Heart left ventricle (tissue), 16 donors: ENCODE measurements at places on chromosomes 12 and 14.

DNA sequence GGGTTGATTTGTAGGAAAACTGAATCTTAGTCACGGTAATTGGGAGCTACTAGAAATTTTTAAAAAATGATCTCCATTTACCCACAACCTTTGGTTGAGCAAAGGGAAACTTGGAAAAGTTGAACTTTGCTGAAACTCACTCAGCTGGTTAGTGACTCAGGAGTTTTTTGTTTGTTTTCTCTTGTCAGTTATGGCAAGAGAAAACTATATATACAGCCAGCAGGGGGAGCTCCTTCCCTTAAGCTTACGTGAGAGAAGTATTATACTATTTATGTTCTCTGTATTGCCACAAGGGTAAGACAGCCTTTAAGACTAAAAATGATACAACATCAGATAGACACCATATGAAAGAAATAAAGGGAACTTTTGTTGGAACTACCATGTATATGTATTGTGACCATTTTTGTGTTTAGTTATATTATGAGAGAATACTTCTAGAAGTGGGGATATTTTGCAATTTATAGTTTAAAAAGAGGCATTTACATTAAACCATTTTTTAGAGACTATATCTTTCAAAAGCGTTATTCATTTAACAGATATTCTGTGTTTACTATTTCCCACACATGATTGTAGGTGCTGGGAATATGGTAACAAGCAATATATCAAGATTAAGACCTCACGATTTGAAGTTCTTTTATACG, 28.1 kb upstream of the TBC1D30 start:
- DNase-seq: no peak

- DNase-seq: no peak
These were observed 923.1 kb upstream of the MDGA2 start for GRCh38 chr14:48598458-48598857.

DNA sequence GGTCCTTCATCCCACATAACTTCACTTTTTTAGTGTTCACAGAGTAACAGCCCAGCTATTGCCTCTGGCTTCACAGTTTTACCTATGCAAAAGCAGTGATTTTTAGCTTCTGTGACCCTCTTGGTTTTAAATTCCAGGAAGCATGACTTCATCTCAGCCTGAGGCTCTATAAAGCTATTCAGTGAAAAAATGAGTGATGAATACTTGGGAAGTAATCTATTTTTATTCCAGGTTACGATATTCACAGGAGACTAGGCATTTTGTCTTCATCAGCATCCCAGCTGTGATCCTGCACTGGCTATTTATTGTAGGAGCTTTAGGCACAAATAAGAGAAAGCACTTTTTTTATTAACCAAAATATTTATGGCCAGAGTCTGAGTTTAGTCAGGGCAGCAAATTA, 164.8 kb downstream of the SNAPC1 start:
- DNase-seq: no peak

GRCh38 chr14:23538785-23539184, 12.8 kb downstream of the ZFHX2 start:
- no peak for DNase-seq

DNA sequence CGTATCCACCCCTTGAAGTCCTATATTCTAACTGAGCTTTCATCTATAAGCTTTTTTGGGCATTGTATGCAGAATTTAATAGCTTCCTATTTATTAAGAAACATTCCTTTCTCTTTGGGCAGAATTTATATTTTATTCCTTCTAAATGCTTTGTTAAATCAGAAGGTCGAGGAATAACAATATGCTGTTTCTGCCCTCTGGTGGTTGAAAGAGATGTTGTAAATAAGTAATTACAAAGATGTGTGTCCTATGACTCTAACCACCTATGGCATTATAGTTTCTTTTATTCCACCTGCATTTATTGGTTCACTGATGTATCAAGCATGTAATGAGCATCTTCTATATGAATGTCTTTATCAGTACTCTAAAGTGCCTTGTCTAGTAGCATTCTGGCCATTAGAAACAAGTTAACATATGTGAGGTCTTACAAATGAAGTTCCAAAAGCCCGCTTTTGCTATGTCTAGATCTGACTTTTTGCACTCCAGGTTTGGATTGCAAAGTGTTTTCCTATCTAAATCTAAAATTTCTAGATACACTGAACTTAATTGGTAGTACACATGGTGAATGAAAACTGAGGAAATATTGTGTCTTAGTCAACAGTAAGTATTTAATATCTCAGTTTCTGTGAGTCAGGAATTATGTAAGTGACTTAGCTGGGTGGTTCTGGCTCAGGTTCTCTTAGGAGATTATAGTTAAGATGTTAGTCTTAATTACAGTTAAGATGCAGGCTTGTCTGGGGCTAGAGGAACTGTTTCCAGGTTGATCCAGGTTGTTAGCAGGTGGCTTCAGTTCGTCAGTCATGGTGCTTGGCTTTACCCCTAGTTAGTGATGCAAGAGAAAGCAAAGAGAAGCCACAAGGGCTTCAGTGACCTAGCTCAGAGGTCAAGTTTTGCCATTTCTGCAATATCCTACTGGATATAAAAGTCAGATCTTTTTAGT, 57.5 kb downstream of the PLEKHA5 start:
- DNase-seq: no peak

DNA sequence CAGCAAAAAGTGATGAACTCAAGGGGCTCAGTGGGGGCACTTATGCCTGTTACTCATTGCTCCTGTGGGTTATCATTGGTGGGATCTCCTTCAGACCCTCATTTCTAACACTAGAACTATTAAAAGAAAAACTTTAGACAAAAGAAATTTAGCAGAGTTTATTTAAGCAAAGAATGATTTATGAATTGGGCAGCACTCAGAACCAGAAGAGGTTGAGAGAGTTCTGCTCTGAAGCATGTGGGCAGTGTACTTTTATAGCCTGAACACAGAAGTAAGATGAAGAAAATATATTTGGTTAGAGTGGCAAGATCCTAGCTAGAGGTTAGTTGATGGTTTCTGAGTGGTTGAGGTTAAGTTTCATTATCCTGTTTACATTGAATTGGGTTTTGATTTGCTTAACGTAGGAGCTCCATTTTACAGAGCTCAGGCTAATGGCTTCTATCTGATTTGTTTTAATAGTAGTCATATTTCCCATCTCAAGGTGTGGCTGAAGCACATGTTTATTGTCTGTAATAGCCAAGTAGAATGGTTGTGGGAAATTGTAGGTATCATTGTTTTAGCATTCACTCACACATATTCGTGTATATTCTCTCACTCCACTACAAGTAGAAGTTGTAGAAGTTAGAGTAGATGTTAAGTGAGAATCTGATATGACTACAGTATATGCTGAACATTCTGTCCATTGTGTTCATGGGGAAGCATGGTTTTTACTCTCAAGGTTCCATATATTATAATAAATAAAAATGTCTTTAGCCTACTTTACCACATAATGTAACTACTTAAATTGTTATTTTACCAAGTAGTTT, 27.6 kb downstream of the LEMD3 start:
- no peak for DNase-seq

- no peak for DNase-seq
These were observed 973.3 kb upstream of the TMEM132C start for GRCh38 chr12:127293507-127294310.

DNA sequence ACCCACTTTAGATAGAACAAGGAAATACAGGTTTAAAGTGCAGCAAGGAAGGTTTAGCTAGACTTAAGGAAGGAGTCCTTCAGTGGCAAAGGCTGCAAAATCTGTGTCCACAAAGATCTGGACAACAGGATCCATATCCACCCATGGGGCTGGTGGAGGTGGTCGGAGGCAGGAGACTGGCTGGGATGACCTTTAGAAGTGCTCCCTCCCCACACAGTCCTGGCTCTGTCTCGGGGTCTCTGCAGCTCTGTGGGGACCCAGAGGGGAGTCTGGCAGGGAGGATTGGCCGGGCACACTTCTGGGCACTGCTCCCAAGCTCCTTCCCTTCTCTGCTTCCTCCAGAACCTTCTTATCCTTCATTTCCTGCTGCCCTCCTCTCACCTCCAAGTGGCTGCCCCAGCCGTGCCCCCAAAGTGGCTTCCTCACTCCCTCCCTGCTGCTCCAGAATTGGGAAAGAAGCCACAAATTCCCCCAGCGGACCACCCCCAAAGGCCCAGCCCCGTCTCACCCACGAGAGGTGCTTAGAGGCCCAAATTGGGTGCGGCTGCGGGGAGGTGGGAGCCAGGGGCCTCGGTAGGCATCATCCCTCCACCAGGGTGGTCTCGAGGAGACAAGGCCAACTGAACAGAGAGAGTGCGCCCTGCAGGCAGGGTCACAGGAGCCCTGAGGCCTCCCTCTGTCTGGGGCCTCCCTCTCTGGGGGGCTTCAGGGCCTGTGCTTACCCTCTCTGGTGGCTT, 21.9 kb upstream of the PGF start:
- DNase-seq: no peak

- no peak for DNase-seq
These were observed 54.0 kb downstream of the PRIMA1 start for GRCh38 chr14:93734086-93734822.

DNA sequence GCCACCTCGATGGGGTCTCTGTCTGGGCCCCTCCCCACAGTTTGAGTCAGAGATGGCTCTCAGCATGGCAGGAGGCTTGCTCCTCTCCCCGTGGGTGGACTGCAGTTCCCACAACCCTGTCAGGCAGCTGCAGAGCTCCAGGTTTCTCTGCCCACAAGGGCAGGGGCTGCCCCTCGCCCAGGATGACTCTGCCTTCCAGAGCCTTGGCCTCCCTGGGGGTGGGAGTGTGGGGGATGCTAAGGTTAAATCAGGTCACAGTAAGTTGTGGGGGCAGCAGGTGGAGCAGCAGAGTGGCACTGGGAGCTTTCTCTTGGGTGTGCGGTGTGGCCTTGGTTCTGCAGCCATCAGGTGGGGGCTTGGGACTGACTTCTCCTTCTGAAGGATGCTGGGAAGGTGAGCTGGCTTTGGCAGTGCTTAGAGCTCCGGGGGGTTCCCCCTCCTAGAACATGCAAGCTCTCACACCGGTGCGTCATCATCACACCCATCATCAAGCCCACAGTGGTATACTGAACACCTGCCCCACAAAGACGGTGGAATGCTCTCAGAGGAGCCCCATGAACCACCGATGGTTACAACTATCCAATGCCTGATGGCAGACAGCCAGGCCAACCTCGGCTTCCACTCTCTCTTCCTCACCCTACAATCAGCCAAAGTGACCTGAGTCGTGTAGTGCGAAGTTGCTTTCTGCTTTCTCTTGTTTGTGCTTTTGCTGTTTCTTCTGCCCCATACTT, 39.7 kb downstream of the ERH start:
- DNase-seq: no peak

- no peak for DNase-seq
These were observed 86.4 kb upstream of the RPH3A start for GRCh38 chr12:112705037-112705632.

DNA sequence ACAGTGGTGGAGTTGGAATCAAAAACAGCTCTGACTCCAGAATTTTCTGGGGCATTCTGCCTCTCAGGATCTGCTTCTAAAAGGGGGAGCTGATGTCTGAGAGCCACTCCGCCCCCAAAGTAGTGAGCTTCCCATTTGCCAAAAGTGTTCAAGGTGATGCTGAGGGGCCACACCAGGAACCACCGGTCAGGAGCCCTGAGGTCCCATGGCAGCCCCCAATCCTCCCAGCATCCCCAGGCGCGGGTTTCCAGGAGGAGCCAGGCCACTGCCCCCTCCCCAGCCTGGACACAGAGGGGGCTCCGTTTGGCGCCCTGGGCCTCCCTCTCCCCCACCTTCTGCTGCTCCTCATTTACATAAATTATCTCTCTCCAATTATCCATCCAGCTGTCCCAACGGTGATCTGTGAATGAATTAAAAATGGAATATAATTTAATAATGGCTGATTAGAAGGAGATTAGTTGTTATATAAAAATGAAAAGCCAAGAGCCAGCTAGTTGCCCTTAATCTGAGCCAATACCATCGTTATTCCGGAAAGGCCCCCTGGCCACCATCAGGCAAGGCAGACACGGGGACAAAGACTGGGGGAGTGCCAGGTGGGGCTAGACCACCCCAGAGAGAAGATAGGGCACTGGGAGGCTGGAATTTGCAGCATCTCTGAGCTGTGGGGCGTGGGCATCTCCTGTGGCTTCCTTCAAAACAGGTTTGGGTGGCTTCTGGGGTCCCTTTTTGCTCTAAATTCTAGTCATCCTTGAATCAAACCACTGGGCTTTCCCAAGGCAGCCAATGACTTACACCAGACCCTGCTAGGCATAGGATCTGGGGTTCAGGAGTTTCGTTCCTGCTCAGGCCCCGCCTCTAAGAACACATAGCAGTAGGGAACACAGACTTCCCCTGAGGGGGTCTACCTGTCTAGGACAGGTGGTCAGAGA, 19.7 kb upstream of the VSX2 start:
- no peak for DNase-seq

- DNase-seq: no peak
These were observed 9.0 kb downstream of the TPH2 start for GRCh38 chr12:71947645-71948105.

GRCh38 chr14:51041883-51042282, 53.0 kb downstream of the TRIM9 start:
- DNase-seq: no peak

GRCh38 chr12:107529991-107530390, 155.6 kb upstream of the PWP1 start:
- no peak for DNase-seq

DNA sequence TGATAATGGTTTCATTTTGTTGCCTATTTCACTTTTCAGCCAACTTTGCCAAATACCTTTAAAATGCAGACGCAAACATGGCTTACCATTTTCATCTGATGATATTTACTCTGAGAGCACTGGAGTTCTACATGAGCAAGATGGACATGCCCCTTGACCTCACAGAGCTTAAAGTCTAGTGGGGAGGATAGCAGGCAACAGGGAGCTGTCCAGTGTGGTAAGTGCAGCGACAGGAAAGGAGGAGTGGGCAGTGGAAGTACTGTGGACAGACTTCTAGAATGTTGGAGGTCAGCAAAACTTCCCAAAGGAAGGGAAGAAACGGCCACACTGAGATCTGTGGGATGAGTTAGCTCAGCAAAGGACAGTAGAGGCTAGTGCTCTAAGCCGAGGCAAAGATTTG, 25.3 kb downstream of the LRIG3 start:
- DNase-seq: no peak

- no peak for DNase-seq
These were observed 120.7 kb upstream of the PCED1B start for GRCh38 chr12:46958599-46959290.

GRCh38 chr12:23600919-23601318, 348.6 kb downstream of the SOX5 start:
- DNase-seq: no peak

DNA sequence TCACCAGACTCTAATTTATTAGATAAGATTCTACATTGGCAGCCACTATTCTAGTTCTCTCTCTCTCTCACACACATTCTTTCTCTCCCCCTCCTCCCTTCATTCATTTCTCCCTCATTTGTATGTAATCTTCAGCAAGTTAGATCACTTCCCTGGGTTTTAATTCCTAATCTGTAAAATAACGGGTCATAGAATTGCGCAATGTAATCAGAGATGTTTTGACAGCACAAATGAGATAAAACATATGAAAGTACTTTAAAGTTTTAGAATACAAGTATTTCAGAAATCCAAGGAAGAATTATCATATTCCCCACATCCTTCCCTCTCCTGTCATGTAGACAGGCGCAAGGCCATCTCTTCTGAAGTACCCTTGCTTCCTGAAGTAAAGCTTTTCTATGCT, 21.7 kb downstream of the STYK1 start:
- no peak for DNase-seq
